ENCODE measurements at places on chromosomes 1 and 21.

GRCh38 chr1:205543351-205544301 is 39.2 kb downstream of the CDK18 start:
- peak; percentile 79 for DNase-seq

- DNase-seq, result no peak
Measured at GRCh38 chr1:239511875-239512274, 125.5 kb downstream of the CHRM3 start.

GRCh38 chr1:179955731-179956130 is 1.1 kb downstream of the CEP350 start:
- DNase-seq, result no peak

DNA sequence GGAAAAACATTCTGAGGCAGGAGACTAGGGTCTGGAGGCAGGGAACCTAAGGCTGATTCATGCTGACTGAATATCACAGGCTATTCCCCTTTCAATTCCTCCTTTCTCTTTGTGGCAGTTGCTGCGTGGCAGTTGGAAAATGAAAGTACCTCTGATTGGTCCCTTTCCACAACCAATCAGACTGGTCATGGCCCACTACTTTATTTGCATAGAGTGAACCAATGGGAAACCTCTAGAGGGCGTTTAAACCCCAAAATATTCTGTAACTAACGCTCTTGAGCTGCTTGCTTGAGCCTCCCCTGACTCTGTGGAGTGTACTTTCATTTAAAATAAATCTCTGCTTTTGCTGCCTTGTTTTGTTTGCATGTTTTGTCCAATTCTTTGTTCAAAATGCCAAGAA is 27.7 kb upstream of the VN1R5 start:
- DNase-seq, result no peak

- no peak for DNase-seq
Measured at GRCh38 chr1:75100481-75101092, 33.6 kb upstream of the LHX8 start.

DNA sequence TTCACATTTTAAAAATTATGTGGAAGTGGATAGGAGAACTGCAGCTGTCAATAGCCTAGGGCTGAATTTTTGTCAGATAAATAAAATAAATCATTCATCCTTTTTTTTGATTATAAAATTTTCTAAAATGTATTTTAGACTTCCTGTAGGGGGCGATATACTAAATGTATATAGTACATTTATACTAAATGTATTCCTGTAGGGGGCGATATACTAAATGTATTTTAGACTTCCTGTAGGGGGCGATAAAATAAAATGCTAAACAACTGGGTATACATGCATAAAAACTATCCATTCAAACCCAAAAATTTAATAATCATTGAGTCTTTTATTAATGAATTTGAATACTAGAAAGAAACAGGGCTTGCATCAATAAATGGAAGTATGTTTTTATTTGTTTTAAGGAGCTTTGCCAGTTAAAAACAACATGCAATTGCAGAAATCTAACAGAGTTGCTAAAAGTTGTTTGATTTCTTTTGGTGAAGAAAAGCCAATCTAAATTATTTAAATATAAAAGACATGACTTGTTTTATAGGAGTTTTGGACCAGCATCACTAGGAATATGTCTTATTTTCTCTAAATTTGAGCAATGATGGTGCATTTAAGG is 31.4 kb downstream of the CLCA1 start:
- DNase-seq, result peak; percentile 29

DNA sequence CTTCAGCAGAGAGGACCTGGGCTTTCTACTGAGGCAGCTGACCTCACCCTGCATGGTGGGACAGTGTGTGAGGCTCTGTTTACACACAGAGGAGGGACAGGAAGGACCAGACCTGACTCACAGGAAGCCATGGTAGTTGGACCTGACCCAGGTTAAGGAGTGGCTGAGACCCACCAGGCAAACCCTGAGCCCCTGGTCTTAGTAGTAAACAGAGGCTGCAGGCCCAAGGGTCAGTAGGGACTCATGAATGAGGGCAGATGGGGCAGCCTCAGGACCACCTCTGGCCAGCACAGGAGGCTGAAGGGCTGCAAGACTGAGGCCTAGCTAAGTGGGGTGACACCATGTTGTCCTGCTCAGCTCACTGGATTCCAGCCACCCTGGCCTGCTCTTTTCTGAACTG is 273.2 kb downstream of the GRIK3 start:
- DNase-seq, result no peak

- DNase-seq, result no peak
Measured at GRCh38 chr1:176450526-176450925, 12.4 kb upstream of the PAPPA2 start.

DNA sequence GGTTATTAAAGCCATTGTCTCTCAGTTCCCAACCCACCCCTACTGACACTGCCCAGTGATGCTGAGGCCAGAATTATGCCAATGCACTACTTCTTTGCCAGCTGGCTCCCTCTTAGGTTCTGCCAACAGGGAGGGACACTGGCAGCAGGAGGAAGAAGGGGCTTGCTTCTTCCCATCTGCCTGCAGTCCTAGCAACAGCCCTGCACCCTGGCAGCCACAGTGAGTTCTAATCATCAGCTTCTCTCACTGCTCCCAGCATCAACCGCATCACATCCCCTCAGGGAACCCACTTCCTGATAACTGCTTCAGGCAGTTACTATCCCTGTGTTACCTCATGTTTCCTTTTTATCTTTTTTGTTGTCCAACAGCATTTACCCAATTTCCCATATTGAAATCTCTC is 86.2 kb downstream of the UBR4 start:
- DNase-seq, result no peak

- DNase-seq, result no peak
Measured at GRCh38 chr1:245679821-245680780, 525.3 kb downstream of the KIF26B start.

GRCh38 chr1:6330410-6330911 is 63.1 kb downstream of the ACOT7 start:
- DNase-seq, result no peak

- DNase-seq, result no peak
Measured at GRCh38 chr1:206748348-206749030, 22.1 kb upstream of the IL19 start.

- DNase-seq, result no peak
Measured at GRCh38 chr21:46068516-46069079, 29.3 kb upstream of the COL6A2 start.

DNA sequence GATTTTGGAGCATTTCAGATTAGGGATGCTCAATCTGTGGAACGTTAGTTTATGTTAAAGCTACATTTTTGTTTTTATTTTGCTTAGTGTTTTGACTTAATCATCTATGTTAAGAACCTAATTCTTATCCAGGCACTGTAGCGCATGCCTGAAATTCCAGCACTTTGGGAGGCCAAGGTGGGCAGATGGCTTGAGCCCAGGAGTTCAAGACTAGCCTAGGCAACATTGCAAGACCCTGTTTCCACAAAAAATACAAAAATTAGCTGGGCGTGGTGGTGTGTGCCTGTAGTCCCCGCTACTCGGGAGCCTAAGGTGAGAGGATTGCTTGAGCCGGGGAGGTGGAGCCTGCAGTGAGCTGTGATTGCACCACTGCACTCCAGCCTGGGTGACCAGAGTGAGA is 23.4 kb downstream of the FNBP1L start:
- no peak for DNase-seq

DNA sequence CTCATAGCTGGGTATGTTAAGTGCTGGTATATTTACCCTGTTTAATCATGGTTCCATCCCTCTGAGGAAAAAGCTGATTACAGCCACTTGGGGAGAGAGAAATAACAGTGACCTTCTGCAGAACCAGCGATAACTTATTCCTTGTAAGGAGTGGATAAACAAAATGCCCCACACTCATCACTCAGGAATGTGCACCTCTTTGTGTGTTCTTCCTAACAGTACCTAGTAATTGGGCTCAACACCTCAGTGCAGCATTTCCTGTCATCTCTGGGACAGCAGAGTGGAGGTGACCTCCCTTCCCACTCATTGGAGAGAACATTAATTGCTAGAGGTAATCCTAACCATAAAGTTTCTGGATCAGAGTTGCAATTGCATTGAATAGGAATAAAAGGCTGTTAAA is 112.5 kb upstream of the F3 start:
- DNase-seq, result no peak

- no peak for DNase-seq
Measured at GRCh38 chr1:225410036-225410435, 17.8 kb downstream of the LBR start.

DNA sequence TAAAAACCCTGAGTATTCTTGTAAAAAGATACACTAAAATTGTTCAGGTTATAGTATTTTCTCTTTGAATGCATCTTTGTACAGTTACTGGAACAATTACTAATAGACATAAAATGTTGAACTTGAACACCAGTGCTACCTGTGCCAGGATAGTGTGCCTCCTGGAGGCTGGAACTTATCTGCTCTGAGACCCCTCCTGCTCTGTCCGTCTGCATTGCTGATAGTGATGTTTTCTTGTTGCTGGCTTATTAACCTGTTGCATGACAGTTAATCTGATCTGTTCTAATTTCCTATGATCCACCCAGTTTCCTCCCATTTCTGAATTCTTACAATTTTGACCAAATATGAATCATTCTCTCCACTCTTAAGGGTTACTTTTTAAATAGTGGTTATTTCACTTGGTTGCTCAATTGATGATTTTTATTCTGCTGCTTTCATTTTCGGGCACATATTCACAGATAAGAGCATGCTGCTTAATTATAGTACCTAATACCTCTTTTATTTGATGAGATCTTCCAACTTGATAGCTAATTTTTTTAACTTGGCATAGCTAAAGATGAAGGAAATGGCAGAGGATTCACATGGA is 101.4 kb downstream of the CC2D1B start:
- no peak for DNase-seq

- DNase-seq, result no peak
Measured at GRCh38 chr1:61152066-61152465, 69.7 kb downstream of the NFIA start.

DNA sequence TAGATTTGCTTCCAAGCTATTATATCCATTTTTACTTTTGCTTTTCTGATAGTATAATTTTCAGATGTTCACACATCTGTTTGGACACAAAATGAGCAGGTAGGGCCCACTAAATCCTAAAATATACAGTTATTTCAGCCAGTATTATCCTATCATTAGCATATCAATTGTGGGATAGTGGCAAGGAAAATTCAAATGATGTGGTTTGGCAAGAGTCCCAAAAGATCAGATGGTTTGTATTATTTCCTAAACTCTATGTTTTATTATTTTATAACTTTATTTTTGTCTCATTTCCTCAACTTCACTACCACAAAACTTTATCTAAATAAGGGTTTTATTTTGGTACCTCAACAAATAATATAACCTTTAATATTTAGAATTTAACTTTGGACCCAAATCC is 1659.6 kb downstream of the NCAM2 start:
- no peak for DNase-seq

DNA sequence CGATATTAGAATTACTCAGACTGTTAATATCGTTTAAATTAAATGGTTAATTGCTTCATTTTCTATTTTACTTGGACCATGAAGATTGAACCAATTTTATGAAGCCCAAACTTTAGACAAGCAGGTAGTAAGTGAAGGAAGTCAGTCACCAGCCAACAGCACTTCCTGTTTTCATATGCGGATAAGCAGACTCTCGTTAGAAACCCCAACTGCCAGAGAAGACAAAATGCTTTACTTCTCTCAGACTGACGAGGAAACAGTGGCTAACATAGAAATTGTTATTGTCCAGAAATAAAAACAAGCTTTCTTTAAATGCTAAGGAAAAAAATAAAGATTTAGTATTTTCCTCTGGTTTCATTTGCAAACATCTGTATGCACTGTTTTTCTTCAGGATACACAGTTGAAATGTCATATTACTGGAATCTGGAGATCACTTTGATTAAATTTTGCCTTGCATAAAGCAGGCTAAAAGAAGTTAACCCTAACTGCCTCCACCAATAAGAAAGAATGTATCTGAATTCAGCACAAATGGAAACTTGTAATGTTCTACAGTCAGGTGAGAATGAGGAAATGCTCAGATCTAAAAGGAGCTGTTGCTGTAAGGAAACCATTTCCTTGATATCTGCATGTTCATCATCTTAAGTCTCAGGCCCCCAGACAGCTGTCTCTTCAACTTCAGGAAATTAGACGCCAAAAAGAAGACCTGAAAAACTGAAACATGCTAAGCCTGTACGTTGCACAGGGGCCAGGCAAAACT is 129.8 kb upstream of the SAMSN1 start:
- no peak for DNase-seq

- DNase-seq, result no peak
Measured at GRCh38 chr21:29571949-29572348, 273.2 kb downstream of the BACH1 start.

DNA sequence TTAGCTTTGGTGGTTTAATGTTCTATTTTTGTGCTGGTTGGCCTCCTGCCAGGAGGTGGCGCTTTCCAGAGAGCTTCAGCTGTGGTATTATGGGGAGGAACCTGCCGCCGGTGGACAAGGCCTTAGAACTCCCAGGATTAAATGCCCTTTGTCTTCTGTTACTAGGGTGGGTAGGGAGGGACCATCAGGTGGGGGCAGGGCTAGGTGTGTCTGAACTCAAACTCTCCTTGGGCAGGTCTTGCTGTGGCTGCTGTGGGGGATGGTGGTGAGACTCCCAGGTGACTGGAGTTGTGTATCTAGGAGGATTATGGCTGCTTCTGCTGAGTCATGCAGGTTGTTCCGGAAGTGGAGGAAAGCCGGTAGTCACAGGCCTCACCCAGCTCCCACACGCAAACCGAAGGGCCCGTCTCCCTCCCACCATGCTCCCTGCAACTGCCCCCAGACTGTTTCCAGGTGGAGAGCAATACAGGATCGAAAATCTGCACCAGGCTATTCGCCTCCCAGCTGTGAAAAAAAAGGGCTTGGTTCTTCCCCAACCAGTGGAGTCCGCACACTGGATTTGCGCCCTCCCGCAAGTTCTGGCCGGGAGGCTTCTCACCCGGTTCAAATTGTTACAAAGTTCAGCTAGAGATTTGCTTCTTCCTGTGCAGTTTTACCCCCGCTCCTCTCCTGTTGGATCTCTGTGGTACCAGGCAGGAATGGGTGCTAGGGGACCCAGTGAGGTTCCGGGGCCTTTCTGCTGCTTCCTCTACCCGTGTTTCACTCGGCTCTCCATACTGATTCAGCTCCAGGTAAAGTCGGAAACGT is 220.5 kb downstream of the CENPF start:
- no peak for DNase-seq

DNA sequence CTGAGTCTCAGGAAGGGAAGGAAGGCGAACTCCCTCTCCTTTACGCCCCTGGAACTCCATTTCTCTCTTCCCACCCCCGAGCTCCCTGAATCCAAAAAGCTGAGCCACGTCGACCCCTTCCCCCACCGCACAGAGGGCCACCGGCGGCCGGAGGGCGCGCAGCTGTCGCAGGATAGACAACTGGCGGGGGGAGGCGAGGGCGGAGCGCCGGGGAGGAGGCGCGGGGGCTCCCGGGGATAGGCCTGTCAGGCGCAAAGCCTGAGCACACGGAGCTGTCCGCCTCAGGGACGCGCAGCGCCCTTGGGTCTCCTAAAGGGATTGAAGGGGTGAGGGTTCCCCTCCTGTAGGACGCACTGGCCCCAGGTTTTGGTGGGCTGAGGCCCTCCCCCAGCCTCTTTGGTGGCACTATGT is 752 bp upstream of the ACTA1 start:
- DNase-seq, result no peak

DNA sequence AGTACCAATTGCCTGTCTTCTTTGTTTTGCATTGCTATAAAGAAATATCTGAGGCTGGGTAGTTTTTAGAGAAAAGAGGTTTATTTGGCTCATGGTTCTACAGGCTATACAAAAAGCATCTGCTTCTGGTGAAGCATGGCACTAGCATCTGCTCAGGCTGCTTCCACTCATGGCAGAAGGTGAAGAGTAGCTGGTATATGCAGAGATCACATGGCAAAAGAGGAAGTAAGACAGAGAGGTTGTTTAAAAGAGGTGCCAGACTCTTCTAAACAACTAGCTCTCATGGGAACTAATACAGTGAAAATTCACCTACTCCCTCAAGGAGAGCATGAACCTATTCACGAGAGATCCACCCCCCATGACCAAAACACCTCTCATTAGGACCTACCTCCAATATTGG is 56.7 kb upstream of the GUCA2B start:
- DNase-seq, result no peak
